ENCODE measurements at places on chromosomes 2 and 18.

GRCh38 chr2:601387-601698, 75.9 kb downstream of the TMEM18 start:
- no peak for DNase-seq

GRCh38 chr2:121771976-121772742, 16.7 kb downstream of the TSN start:
- no peak for DNase-seq

DNA sequence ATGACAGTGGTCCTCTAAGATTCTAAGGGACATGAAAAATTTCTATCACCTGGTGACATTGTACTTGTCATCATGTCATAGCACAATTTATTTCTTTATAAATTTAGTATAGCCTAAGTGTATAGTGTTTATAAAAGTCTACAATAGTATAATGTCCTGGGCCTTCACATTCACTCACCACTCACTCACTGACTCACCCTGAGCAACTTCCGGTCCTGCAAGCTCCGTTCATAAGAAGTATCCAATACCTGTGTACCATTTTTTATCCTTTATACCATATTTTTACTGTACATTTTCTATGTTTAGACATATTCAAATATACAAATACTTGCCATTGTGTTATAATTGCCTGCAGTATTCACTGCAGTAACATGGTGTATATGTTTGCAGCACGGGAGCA, 72.8 kb upstream of the DSEL start:
- DNase-seq: no peak

- no peak for DNase-seq
These were observed 274.4 kb downstream of the ERBB4 start for GRCh38 chr2:212264187-212264586.

DNA sequence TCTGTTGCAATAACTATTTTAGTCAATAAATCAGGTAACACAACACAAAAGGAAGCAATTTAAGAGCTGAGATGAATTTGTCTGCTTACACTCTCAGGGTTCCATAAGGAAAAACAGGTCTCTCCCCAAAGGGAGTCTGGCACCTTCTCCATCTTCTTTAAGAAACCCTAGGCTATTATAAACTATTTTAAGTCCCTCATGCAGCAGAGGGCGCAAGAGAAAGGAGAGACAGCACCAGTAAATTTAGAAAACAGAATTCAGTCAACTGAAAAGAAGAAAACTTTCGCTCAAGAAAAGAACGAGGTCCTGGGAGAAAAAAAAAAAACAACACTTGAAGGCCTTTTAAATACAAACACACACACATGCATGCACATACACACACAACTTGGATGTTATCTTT, 19.1 kb downstream of the SULT1C4 start:
- DNase-seq: peak; percentile 51

DNA sequence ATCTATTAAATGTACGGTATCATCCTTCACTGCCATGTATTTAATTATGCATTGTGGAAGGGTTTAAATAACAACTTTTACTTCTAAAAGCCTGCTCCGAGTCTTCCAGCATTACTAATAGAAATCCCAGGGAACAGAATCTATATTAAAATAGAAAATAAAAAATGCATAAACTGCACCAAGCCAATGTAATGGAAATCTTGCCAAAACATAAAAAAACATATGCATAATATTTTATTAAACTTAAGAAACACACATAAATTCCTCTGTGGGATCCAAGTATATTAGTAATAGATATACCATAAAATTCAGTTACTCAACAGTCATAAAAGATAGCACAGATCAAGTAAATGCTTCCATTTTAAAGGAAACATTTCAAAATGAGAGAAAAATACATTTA, 175.6 kb downstream of the TDRD15 start:
- no peak for DNase-seq

DNA sequence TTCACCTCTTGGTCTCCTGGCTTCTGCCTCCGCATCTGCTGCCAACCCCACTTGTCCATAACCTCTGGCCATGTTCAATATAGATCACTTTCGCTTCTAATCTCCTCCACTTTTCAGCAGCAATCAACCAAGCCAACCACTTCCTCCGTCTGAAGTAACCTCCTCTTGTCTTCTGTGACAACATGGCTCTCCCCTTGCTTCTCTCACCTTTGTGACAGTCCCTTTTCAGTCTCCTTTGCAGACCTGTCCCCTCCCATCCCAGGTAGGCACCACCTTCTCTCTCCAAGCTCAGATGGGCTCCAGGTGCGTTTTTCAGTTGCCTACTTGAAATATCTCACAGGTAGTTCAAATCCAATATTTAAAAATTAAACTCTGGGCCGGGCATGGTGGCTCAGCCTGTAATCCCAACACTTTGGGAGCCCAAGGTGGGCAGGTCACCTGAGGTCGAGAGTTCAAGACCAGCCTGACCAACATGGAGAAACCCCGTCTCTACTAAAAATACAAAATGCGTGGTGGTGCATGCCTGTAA, 4.7 kb upstream of the PSD4 start:
- DNase-seq: no peak

DNA sequence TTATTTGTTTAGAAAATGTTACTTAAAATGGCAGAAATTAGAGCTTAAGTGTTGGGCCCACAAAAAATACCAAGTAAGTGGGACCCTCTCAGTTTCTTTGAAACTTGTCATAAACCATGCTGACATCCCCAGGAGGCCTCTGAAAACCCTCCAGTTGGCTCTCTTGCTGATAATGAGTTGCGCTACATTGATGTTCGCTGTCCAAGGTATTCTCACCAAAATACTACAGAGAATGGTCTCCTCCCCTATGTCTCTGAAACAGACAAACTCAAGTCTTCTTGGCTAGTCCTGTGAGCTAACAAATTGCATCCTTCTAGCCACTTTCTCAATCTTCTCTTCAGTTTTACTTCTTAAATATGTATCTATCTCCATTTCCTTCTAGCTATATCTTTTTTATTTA, 669.4 kb downstream of the IRS1 start:
- DNase-seq: no peak

DNA sequence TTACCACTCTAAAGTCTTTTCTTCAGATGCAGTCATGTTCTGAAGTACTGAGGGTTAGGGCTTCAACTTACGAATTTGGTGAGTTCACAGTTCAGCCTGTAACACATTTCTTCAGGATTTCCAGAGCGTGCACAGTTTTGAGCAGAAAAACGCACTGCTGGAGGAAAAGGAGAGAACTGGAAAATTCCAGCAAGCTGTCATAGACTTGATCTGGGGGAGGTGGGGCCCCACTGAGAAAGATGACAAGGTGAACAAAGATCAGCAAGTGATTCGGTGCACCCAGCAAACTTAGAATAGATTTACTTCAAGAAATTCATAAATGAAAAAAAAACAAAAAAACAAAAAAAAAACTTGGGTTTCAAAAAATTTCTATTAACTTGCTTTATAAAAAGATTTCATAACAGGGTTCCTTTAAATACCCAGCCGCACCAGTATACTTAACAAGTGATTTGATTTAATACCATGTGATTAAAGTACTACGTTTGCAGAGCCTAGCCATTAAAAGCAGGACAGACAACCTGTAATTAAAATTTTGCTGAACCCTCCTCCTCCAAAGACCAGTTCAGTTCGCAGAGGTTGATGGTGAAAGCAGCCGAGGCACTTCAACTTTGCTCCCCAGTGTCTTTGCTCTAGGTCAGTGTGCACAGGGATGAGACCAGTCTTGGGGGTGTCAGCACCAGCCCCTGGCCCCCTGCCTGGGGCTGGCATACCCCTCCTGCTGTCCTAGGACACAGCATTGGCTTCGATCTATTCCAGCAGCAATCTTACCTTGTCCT, 30.5 kb downstream of the CTIF start:
- DNase-seq: no peak

GRCh38 chr2:191881982-191882816, 35.3 kb upstream of the CAVIN2 start:
- no peak for DNase-seq

- DNase-seq: no peak
These were observed 44.7 kb downstream of the UGP2 start for GRCh38 chr2:63886445-63886844.

DNA sequence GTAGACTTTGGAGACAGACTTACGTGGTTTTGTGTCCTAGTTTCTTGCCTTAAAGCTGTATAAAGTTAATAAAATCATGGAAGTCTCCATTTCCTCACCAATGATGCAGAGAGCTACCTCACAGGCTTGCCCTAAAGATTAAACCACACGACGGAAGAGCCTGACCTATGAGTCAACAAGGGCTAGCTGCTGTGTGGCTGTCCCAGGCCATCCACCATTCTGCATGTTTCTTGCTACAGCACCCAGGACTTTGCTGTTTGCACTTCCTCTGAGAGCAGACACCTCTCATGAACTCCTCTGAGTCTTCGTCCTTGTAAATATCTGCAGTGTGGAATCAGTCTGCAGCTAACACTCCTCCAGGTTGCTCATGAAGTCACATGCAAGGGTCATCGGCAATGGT, 160.0 kb upstream of the TRIB2 start:
- no peak for DNase-seq

DNA sequence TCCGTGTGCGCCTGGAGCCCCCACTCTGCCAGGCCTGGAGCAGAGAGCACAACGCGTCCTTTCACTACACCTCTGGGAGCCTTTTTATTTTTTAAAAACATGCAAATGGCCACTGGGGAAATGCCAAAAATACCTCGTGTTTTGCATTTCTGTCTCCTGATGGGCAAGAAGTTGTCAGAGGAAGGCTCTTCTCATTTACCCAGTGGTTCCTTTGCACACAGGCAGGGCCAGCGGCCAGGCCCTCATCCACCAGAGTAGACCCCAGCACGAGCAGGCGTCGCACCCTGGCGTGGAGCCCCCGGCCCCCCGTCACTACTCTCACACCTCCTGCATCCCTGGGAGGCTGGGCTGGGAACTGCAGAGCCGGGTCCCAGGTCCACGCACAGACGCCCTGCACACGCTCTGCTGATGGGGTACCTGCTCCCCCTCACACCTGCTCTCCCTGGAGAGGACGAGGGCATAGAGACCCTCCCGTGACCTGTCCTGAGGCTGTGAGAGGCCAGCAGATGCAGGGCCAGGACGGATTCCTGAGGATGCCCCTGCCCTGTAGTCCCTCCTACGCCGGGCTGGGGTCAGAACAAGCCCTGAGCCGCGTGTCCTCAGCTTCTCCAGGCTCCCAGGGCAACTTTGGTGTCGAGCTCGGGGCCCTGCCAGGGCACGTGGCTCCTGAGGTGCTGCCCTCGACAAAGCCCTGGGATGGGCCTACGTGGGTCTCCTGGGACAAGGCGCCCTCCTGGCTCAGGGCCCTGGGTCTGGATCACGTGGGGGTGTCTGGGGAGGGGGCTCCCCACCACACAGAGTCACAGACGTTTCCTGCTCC, 65.0 kb downstream of the NFATC1 start:
- no peak for DNase-seq

DNA sequence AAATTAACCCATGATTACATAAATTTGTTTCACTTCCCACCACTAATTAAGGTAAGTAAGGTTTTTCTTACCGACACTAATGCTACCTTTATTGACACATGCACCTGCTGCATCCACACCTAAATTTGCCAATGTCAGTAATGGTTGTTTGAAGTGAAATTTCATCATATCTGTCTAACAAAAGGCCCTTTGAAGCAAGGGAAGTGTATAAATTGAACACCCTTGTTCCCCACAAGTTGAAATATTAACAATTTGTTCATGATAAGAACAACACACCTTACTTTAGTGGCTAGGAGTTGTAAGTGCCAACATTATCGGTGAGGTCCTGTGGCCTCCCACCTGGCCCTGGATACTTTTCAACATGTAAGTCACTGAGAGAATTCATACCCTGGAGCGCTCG, 116.3 kb upstream of the CDCA7 start:
- no peak for DNase-seq

DNA sequence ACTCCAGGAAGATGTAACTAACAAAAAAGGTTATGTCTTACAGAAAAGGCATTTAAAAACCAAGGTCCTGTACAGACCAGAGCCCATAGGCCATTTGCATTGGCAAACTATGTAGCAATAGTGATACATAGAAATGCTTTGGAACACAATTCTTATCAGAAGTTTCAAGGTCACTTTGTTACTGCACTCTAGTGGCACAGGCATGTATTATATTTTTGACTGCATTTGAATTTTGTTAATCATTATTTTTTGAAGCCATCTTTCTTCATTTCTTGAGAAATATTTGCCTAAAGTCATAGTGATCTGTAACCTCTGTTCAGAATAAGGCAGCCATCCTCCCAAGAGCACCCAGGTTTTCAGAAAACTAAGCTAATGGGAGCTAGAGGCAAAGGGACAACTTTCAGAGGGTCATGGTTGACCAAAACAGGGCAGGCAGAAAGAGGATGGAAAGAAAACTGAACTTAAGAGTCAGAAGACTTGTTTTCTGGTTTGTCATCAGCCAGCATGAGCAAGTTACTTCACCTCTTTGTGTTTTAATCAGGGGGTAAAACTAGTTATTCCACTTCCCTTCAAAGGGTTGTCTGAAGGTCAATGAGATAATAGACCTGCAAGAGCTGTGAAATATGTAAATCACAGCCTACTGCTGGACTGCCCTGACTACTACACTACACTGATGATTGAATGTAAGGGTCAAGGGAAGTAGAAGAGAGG, 41.5 kb downstream of the SLC38A11 start:
- DNase-seq: peak; percentile 80

DNA sequence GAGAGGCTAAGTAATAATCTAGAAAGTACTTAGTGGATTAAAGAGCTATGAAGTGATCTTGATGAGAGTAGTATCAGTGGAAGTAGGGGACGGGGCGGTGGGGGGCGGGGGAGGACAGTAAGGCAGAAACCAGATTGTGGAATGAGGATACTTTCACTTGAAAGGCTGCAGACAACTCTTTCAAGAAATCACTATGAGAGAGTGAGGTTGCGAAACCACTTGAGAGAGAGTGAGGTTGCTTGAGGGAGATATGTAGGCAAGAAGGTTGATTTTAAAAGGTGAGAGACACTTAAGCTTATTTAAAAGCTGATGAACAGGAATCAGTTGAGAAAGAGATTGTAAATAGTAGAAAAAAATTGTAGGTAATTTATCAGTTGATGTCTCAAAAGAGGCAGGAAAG, 3.8 kb downstream of the ZNF397 start:
- no peak for DNase-seq

GRCh38 chr2:238398577-238398976, 28.1 kb upstream of the ASB1 start:
- DNase-seq: no peak

DNA sequence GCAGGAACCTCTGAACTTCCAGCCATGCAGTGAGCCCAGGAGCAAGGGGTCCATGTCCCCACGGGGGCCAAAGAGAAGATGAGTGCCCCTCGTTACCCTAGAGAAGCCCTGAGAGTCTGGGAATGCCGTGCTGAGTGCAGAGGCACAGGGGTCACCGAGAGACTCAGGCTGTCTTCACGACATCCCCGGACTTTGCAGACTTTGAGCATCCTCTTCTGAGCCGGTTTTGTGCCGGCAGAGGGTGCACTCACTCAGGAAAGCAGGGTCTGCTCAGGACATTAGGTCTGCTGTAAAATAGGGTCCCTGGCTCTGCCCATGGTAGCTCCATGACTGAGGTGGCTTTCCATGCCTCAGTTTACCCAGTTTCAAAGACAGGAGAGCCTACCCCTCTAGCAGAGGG, 71.0 kb downstream of the GALNT14 start:
- DNase-seq: no peak

GRCh38 chr2:213125646-213126347, 25.6 kb downstream of the IKZF2 start:
- no peak for DNase-seq

Measured in erythroblast (primary cell).